ENCODE measurements at places on chromosomes 12 and 14.

GRCh38 chr12:71605039-71605438 is 58.6 kb downstream of the ZFC3H1 start:
- no peak for DNase-seq

DNA sequence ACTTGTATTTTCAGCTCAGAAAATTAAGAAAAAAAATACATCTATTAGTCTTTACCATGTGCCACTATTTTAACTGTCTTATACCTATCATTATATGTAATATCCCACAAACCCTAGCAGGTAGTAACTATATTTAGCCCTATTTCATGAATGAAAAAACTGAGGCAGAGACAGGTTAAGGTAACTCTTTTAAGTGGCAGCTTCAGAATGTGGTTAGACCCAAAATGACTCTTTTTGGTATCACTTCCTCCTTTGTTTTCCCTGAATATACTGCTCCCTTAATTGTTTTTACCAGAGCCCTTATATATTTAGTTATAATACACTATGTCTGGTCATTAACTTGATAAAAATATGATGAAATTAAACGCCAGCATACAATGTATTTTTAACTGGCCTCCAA is 235.6 kb upstream of the RPL10L start:
- no peak for DNase-seq

DNA sequence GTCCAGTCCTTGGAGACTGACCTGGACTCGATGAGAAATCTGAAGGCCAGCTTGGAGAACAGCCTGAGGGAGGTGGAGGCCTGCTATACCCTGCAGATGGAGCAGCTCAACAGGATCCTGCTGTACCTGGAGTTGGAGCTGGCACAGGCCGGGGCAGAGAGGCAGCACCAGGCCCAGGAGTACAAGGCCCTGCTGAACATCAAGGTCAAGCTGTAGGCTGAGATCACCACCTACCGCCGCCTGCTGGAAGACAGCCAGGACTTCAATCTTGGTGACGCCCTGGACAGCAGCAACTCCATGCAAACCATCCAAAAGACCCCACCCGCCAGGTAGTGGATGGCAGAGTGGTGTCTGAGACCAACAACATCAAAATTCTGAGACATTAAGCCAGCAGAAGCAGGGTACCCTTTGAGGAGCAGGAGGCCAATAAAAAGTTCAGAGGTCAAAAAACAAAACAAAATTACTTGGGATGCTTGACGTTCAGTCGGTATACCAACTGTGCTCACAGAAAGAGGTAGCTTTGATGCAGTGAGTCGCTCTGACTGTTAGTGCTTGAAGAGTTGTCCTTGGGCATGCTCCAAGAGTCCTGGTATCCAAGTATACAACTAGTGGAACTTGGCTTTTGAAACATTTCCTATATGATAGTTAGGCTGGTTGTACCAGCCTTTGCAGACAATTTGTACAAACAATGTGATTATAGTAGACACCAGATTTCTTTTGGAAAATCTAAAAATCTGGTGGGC is 4.8 kb downstream of the MED6 start:
- DNase-seq, result no peak

GRCh38 chr12:85424581-85425348 is 144.7 kb downstream of the ALX1 start:
- DNase-seq, result no peak

DNA sequence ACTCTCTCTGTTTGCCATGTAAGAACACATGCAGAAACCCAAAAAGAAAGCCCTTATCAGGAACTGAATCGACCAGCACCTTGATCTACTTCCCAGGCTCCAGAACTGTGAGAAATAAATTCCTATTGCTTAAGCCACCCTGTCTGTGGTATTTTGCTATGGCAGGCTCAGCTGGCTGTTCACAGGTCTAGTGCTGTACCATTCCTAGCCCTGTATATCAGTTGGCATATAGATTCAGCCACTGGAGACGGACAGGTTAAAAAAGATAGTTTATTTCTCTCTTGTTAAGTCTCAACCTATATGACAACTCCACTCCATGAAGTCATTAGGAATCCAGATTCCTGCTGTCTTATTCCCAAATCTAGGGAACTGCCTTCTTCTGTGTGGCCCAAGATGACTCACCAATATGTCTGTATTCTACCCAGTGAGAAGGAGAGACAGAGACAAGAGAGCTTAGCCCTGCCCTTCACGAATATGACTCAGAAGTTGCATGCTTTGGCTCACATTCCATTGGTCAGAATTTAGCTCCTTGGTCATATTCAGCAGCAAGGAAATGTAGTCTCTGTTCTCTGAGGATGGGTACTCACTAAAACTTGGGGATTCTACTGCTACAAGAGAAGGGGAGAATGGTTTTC is 57.0 kb downstream of the PLEKHG7 start:
- DNase-seq, result peak; percentile 76

- DNase-seq, result no peak
Observed at GRCh38 chr14:101458741-101459550, 102.3 kb upstream of the DIO3 start.

DNA sequence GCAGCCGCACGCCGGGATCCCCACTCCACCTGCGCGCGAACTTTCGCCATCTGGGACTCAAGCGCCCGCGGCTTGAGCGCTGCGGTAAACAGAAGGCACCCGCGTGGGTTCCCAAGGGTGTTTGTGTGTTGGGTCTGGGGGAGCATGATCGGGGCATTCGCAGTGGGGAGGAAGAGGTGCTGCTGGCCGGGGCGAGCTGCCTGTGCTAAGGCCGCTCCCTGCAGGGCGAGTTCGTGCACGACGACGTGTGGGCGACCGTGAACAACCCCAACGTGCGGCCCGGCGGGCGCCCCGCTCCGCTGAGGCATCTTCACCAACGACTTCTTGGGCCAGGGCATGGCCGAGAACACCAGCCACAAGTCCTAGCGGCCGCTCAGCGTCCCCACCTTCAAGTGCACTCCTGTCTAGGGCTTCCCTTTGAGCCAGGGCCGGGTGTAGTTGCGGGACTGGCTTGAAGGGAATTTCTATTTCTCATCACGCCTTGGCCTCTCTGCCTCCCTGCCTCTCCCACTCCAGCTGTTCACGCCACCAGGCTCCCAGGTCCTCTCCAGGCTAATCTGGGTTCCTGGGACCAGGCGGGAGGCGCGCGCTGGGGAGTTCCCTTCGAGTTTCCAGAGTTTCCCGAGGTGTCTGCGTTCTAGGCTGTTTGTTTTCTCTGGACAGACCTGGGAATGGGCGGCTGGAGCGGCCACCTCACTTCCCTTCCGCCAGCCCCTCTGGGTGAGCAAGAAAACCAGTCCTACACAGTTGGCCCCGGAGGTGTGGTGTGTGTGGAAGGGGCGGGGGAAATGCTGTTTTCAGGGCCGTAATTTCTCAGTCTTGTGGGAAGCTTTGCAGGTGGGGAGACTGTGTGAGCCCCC is 417.8 kb upstream of the TMTC1 start:
- DNase-seq, result no peak

GRCh38 chr14:33040372-33041140 is 101.9 kb downstream of the NPAS3 start:
- DNase-seq, result no peak

DNA sequence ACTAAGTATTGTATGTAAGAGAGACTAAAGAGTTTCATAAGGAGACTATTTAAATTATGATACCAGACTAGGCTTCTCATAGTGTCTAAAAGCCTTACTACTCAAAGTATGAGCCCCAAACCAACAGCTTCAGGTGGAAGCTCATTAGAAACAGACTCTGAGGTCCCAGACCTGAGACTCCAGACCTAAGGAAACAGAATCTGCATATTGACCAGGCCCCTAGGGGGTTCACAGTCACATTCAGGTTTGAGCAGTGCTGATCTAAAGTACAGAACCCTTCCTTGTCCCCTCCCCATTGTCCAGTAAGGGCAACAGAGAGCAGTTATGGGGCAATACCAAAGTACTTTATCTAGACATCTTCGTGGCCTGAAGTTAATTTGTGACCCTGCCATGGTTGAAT is 87.7 kb downstream of the SSPN start:
- no peak for DNase-seq

DNA sequence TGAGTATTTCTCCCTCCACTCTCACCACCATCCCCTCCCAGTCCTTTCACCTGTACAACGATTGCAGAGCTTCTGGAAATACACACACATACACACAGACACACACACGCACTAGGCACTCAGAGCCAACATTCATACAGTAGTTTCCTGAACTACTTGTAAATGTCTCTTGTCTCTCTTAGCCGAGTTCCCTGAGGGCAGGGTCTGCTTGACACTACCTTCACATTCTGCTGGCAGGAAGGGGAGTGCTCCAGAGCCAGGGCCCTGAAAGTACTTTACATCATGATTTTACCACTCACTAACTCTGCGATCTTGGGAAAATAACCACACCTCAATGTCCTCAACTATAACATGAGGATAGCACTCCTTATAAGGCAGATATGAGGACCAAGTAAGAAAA is 82.7 kb downstream of the GAS2L3 start:
- no peak for DNase-seq

GRCh38 chr12:51870504-51870903 is 17.4 kb upstream of the ANKRD33 start:
- no peak for DNase-seq

- DNase-seq, result no peak
Observed at GRCh38 chr12:19896041-19896440, 456.7 kb downstream of the AEBP2 start.

DNA sequence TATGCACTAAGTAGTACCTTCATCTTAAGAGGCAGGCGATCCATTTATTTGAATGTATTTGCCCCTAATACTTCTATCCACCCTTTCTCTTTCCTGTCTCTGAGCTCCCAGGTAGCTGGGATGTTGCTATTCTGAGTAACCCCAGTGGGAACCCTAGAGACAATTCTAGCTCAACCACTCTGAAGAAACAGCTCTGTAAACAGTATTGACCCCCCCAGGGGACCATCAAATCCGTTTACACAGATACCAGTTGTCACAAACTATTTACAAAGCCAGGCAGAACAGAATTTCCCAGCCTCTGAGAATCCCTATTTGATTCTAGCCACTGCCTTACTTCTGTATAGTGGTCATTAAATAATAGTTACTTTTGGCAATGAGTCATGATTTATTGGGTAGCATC is 64.9 kb downstream of the MIPOL1 start:
- no peak for DNase-seq

DNA sequence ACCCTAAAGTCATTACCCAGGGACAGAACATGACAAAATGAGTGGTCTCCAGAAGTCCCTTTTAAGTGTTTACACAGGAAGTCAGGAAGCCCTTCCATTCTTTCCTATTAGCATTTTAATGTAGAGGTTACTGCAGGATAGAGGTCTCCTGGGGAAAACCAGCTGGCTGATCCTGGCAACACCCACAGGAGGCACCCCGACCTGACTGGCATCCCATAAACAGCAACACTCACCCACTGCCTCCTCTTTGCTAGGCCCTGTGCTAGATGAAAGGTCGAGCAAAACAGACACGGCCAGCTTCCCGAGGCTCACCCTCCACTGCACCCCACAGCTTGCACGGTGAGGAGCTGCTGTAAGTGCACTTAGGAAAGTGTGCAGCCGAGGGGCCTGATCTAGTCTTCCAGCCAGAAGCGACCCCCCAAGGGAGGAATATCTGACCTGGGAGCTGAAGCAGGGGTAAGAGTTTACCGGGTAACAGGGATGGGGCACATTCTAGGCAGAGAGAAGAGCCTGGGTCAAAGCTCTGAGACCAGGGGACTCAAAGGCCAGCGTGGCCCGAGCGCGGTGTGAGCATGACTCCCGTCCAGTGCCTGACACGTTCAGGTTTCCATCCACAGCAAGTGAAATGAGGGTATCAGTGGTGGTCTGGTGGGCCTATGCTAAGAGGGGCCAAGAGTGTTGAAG is 9.0 kb downstream of the DAZAP2 start:
- no peak for DNase-seq

- DNase-seq, result no peak
Observed at GRCh38 chr14:47665337-47666134, 9.9 kb downstream of the MDGA2 start.

DNA sequence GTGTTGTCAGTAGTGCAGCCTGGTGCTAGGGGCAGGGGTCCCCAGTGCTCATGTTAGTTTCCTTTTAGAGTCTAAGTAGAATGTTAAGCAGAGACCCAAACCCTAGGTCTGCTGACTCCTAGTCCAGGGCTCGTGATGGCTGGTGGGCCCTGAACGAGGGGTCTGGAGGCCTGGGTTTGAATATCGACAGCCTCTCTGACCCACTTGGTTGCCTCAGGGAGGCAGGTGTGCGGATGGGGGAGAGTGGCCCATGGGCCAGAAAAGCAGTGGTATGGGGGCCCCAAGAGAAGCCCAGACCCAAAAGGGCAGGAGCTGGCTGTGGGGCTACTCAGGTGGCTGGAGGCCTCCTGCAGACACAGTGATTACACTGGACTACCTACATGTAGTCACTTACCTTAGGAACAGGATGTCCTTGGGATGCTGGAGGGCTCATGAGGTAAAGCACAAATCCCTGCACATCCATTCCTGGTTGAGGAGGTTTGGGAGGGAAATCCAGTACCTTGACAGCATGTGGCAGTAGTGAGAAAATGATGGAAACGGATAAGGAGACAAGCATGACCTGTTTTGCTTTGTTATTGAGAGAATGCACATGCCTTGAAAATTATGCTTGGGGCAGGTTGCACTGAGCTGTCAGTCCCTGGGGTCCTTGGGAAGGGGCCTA is 1.7 kb upstream of the SLC25A29 start:
- no peak for DNase-seq

GRCh38 chr14:36690311-36691040 is 28.8 kb downstream of the PAX9 start:
- DNase-seq, result no peak

GRCh38 chr14:90987140-90987539 is 73.3 kb downstream of the RPS6KA5 start:
- DNase-seq, result no peak

- no peak for DNase-seq
Observed at GRCh38 chr14:19801118-19801464, 2.5 kb upstream of the OR4N2 start.

GRCh38 chr12:118430516-118430915 is 54.2 kb downstream of the SUDS3 start:
- DNase-seq, result no peak

DNA sequence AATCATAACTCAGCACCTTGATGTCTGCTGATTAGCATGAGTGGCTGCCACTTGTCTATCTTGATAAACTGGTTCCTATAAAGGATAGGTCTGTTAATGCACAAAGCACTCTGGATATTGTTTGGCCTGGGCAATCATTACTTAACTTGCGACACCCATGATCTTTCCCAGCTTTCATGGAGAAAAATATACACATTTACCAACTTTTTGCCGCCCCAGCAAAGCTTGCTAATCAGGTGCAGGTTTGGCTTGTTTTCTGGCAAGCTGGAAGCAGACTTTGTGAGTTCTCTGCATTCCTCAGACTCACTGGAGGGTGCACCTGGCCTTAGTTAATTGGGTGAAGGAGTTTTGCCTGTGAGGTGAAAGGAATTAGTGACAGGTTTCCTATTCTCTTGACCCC is 1126.4 kb upstream of the FLRT2 start:
- peak; percentile 59 for DNase-seq

DNA sequence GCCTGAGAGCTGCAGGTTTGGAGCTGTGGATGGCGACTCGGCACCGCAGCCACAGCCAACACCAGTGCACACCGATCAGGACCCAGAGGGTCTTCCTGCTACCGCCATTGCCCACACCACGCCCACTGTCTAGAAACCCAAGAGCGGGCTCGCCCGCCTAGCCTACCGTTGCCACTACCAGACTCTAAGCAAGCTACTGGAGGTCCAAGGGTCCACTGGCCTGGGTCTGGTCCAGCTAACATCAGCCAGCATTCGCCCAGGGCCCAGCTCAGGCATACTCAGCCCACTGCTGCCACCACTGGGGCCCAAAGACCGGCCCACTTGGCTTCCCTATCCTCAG is 30.5 kb upstream of the MON2 start:
- no peak for DNase-seq
